ENCODE measurements at places on chromosomes 7 and 10. TPM values are rescaled to one million over a fixed set of nuclear protein-coding genes. Genes with fewer than 3 reads are reported as not detected.

The SERPINE1 gene
- total RNA-seq, result 1,952 TPM

The JAKMIP3 gene
- not detected for total RNA-seq

The GIMAP6 gene
- 89.9 TPM for total RNA-seq

The BEND7 gene
- 8.8 TPM for total RNA-seq

The SPDYE5 gene
- not detected for total RNA-seq

The HOXA11 gene
- total RNA-seq, result 4.0 TPM

The PTF1A gene
- not detected for total RNA-seq

The MEST gene
- 1.0 TPM for total RNA-seq

The NKX2-3 gene
- total RNA-seq, result not detected
